Left ventricle myocardium inferior (tissue), 1 donor: ENCODE measurements at places on chromosomes 12 and 14. TPM values are rescaled to one million over a fixed set of nuclear protein-coding genes. Genes with fewer than 3 reads are reported as not detected.

KRT3 gene
- total RNA-seq = not detected

KRT74 gene
- 0.14 TPM for total RNA-seq

CLEC6A gene
- total RNA-seq = not detected

KCNK13 gene
- 1.9 TPM for total RNA-seq

VWF gene
- total RNA-seq = 250 TPM

LPAR5 gene
- 7.0 TPM for total RNA-seq

EIF2B1 gene
- 27.9 TPM for total RNA-seq

ABHD4 gene
- total RNA-seq = 23.2 TPM

GLRX5 gene
- 85.0 TPM for total RNA-seq

OR6C70 gene
- not detected for total RNA-seq

RAPGEF3 gene
- 34.8 TPM for total RNA-seq

DNA sequence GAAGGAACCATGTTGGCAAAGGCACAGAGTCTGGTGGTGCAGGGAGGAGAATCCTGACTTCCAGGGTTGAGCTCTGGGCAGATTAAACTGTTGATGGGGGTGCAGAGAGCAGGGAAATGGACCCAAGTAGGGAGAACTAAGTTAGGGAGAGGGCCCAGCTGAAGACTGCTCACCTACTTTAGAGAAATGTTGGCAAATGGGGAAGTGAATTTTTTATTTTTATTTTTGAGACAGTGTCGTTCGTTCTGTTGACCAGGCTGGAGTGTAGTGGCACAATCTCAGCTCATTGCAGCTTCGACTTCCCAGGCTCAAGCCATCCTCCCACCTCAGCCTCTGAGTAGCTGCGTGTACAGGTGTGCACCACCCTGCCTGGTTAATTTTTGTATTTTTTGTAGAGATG is 32.1 kb upstream of the TUBA1A start:
- DNase-seq = no peak

GRCh38 chr14:63267171-63267570 is 51.6 kb downstream of the GPHB5 start:
- no peak for DNase-seq

DNA sequence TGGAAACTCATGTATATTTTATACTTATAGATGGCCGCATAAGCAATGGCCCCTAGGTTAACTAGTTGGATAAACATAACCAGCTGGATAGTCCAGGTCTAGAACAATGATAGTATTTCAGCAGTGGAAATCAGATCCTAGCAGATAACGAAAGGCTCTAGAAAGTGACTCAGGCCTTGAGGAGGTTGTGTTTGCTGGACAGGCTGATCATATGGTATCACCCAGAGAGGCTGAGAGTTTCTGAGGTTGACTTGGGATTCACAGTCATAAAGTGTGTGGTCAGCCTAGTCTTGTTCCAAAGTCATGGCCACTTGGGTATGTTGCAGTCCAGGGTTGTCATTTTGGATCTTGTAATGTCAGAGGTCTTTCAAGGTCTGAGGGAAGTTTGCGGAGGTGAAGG is 16.8 kb downstream of the FLVCR2 start:
- DNase-seq = no peak

- no peak for DNase-seq
These were observed 93.1 kb upstream of the ZDHHC17 start for GRCh38 chr12:76670776-76671175.

GRCh38 chr14:21133901-21134300 is 22.0 kb downstream of the OR5AU1 start:
- DNase-seq = no peak

DNA sequence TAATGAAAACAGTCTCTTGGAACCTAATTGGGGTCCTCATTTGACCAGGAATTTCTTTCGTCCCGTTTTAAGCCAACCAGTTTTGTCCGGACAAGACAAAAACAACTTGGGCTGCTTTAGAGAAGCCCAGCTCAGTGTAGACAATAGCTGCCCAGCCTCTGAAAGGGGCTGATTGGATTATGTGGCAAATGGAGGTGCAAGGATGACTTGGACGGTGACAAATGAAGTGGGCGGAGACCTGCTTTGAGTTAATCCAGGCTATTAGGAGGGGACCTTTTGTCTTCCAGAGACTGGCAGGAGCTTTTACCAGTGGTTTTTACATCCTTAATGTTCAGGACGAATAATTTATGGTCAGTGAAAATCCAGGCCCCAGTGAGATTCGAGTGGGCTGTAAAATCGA is 4.8 kb downstream of the MEG3 start:
- no peak for DNase-seq

DNA sequence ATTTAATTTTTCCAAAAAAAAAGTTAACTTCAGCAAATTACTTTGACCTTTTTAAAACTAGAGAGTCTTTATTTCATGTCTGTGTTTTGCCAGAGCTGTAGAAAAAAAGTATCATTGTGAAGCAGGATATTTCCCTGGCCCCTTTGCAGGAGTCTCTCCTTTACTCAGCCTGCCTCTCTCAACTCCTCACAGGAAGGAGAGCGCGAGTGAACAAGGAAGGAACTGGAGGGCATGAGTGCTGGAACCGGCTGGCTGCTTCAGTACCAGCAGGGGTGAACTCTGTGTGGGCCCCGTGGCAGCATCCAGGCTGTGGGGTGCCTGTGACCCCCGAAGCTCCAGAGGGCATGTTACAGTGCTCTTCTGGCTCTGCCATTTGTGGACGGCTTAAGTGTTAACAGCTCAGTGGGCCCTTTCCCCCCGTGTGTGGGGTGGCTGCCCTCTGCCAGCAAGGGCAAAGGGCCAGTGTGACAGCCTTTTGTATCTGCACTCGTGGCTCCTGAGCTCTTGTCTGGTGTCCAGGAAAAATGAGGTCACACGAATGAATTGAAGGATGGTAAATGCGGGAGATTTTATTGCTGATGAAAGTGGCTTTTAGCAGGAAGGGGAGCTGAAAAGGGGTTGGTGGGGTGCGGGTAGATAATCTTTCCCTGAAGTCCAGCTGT is 76.6 kb upstream of the KCNH3 start:
- peak; percentile 38 for DNase-seq

DNA sequence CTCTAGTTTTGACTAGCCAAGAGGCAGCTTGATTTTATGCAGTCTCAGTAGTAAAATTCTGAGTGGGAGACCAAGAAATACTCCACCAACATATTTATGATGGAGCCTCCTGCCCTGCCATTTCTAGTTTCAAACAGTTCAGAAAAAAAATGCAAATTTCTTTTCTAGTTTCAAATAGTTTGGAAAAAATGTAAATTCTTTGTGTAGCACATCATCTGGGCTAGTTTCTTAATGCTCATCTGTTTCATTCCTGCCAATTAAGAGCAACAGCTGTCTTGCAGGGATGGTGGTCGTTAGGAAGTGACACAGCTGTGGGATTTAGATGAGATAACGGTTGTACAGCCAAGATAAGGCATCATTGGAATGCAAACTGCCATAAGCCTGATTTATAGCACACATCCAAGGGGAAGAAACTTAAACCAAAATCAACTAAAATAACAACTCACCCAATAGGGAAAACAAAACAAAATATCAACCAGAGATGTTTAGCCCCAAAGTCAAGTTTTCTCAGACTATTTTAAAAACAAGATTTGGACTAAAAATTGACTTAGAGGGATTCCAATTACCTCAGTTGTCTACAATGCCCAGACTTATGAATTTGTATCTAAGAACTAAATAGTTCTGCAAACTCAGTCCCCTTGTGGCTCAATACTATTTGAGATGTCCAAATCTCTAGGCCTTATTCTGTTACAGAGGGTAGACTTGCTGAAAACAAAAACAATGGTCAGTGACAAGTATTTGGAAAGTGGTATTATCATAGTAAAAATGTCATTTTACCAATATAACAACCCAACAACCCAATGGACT is 291.3 kb upstream of the ATP2B1 start:
- DNase-seq = no peak

DNA sequence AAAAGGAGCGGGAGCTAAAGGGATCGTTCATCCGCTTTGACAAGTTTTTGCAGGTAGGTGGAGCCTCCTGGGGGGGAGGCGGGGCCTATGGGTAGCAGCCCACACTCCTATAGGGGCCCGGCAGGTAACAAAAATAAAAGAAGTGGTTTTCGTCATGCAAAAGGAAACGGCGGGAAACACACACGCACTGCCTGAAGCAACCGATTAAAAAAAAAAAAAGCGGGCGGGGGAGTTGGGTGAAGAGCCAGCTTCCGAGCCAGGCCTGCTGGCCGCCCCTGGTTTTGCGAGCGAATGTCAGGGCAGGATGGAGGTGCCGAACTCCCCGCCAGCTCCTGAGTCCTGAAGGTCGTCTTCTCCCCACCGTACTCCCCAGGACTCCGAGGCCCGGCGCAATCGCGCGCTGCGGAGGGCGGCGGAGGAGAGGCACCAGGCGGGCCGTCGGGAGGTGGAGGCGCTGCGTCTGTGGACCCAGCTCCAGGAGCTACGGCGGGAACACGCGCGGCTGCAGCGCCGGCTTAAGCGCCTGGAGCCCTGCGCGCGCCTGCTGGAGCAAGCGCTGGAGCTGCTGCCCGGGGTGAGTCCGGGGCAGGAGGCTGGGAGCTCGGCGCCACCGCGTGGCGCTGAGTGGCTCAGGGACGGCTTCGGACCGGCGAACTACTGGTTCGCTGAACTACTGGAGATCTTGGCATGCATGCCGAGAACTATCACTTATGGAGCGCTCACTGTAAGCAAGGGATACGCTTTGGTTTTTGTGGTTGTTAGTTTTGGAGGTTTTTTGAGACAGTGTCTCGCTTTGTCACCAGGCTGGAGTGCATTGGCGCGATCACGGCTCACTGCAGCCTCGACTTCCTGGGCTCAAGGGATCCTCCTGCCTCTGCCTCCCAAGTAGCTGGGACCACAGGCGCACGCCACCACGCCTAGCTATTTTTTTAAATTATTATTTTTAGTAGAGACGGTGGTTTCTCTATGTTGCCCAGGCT is 3.6 kb downstream of the CFAP73 start:
- DNase-seq = peak; percentile 68

- no peak for DNase-seq
These were observed 1.5 kb upstream of the STAT6 start for GRCh38 chr12:57112492-57113294.

DNA sequence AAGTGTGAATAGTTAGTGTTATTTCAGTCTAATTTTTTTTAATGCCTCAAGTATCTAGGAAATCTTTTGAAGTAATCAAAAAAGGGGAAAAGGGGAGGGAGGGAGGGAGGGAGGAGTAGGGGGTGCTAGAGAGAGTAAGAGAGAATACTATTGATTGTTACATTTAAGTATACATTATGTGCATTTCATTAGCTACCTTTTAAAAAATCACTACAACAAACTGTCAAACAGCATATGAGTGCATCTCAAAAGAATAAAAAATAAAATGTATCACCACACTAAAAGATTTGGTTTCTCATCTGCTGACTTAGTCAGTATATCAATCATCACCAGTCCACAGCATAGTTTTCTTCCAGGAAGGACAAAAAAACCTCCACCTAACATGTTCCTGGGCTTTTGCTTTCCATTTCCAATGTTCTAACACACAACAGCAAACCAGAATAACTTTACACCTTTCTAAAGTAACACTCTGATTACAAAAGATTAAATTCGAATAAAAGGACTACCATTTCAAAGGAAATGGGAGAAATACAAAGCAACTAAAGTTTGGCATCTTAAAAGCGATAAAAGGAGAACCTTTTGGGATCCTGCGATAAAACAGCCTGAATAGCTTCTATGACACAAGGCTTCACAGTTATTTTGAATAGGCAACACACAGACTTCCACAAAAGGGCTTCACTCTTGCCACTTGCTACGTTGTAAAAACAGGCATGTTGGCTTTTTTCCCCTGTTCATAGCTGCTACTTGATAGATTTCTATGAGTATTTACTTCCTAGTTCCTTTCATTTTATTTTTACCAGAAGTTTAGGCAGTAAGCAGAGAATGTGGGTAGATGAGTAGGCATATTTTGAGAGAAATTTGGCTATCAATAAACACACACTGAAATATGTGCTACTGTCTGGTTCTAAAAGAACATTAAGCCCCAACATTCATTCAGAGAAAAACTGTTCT is 160.9 kb downstream of the EPS8 start:
- no peak for DNase-seq

DNA sequence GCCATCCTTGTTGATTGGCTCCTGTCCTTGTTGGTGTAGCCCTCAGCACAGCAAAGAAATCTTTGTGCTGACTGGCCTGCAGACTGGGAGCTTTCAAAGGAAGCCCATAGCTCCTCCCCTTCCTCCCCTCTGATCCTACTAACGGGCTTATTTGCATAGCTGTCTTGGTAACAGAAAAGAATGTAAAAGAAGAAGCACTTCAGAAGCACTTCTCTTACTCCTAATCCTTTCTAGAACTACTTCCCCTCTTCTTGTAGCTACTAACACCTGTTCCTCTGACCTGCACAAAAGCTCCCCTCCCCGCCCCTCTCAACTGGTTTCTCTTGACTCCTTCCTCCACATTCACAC is 14.3 kb upstream of the RIC8B start:
- DNase-seq = no peak

DNA sequence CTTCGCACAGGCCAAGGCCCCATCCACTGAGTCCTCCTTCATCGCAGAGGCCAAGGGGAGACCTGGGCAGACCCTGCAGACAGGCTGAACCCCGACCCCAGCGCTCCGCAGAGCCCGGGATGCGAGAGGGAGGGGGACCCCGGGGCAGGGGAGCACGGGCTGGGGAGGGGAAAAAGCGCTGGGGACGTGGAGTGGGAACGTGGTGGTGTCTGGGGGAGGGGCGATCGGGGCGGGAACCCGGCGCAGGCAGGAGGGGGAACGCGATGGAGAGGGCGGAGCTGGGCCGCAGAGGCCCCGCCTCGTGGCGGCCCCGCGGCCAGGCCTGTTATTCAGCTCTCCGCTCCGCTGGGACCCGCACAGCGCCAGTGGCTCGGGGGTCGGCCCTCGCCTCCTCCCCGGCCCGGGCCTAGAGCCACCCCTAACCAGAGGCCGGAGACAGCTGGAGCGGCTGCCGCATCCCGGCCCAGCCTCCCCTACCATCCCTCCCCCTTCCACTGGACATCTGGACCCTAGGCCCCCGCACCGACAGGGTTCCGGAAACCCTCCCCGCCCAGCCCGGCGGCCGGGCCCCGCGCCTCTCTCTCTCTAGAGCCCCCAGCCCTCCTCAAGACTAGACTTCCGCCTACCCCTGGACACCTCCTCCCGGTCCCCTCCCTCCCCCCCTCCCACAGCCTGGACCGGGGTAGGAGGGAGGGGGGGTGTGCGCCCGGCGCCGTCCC is at the start of gene ARHGEF25:
Gene ARHGEF25, plus strand, starts transcription at position 328 of the 719 bp plus-strand sequence. CDS start 460 bp downstream, outside the sequence.
- peak; percentile 87 for DNase-seq

DNA sequence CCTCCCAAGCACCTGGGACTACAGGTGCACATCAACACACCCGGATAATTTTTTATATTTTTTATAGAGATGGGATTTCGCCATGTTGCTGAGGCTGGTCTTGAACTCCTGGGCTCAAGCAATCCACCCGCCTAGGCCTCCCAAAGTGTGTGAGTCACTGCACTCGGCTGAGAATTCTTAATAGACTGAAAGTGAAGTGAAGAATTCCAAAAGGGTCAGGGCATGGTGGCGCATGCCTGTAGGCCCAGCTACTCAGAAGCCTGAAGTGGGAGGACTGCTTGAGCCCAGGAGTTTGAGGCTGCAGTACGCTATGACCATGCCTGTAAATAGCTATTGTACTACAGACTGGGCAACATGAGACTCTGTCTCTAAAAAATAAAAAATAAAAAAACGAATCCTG is 43.7 kb downstream of the TCHP start:
- no peak for DNase-seq

GRCh38 chr12:105343836-105344235 is 13.3 kb downstream of the C12orf75 start:
- DNase-seq = no peak
